ENCODE measurements at places on chromosomes 6 and 20. TPM values are rescaled to one million over a fixed set of nuclear protein-coding genes. Genes with fewer than 3 reads are reported as not detected.

The BMP6 gene
- not detected for total RNA-seq

The MYH7B gene
- 0.30 TPM for total RNA-seq

The FAM184A gene
- 0.56 TPM for total RNA-seq

The GABRR1 gene
- total RNA-seq: not detected

The GMPR gene
- 11.5 TPM for total RNA-seq

The FAM83D gene
- total RNA-seq: 4.8 TPM

The PRDM13 gene
- not detected for total RNA-seq

The RNF182 gene
- total RNA-seq: 5.3 TPM

The COL9A3 gene
- total RNA-seq: 11.3 TPM

DNA sequence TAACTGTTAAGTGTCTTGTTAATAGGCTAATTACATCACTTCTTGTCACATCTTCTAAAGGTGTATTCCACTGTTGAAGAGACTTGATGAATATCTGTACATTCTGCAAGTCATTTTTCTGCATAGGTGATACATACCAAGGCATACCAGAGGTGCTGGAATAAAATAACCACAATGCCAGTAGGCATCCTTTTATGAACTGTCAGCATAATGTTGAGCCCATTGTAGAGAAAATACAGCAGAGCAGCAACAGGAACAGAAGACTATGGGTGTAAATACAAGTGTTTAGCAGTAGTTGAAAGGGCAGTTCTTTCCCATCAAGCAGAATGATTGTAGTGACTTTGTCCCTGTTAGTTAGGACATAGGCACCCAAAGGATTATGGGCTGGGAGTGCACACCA is 44.4 kb upstream of the ZNF337 start:
- no peaks in the 10 kb centered on the region for H3K36me3 ChIP-seq
- no peaks in the 10 kb centered on the region for H3K4me1 ChIP-seq
- DNase-seq: no peak
- H3K4me3 ChIP-seq: no peak overlapping the region

GRCh38 chr6:5439749-5440148 is 178.4 kb downstream of the FARS2 start:
- peak overlapping the region; percentile 9 for H3K27ac ChIP-seq
- H3K36me3 ChIP-seq: peaks cover 1% of the 10 kb centered on the region
- no peaks in the 10 kb centered on the region for H3K27me3 ChIP-seq

DNA sequence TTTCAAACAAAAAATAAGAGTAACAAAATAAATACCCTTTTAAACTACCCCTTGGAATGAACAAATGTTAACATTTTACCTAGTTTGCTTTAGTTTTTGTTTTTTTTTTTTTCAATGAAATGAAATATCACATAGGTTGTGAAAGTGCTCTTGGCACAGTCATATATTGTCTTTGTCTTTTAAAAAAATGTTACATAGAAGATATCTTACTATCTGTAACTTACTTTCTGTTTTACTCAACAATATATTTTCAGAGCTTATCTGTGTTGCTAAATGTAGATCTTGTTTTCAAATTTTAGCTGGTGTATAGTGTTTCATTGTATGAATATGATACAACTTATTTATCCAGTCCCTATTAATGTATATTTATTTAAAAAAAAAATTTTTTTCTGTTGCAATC is 8.6 kb downstream of the CEP57L1 start:
- H3K4me3 ChIP-seq: no peak overlapping the region
- no peak for DNase-seq
- H3K27ac ChIP-seq: no peak overlapping the region
- no peaks in the 10 kb centered on the region for H3K27me3 ChIP-seq
- H3K4me1 ChIP-seq: no peaks in the 10 kb centered on the region

GRCh38 chr20:62765021-62765420 is 31.3 kb upstream of the MRGBP start:
- H3K36me3 ChIP-seq: no peaks in the 10 kb centered on the region
- H3K4me1 ChIP-seq: peaks cover 10% of the 10 kb centered on the region
- no peak overlapping the region for H3K4me3 ChIP-seq
- no peak overlapping the region for H3K27ac ChIP-seq
- DNase-seq: no peak

- H3K36me3 ChIP-seq: no peaks in the 10 kb centered on the region
- H3K4me1 ChIP-seq: no peaks in the 10 kb centered on the region
- no peak overlapping the region for H3K27ac ChIP-seq
- no peak overlapping the region for H3K4me3 ChIP-seq
These were observed 43.8 kb upstream of the RSPO4 start for GRCh38 chr20:1045860-1046418.

DNA sequence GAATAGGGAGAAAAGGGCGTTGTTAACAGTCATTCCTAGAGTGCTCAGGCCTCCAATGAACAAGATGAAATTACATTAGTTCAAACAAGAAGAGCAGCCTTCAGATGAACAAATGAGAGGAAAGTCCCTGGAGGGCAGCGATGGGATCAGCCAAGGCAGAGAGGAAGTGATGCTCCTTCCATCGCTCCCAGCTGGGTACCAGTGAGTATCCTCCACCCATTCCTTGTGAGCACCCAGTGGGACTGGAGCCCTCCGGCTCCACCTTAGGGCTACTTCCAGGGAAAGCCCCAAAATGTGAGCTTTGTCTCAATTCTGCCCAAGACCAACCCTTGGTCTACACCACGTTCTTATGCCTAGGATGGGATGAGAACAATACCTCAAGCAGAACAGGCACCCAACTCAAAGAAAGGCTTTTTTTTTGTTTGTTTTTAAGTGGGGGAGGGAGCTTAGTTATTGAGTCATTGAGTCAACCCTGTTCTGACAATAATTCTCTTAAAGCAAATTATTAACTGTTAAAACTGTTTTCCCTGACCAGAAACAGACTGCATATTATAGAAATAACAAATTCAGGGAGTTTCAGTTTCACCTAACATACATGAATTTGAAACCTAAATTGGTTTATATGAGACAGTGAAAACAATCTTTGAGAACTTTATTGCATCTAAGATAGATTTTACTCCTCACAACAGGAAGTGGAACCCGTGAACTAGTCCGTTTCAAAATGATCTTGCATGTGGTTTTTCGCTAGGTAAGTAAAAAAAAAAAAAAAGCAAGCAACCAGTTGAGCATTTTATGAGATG is 106.9 kb downstream of the IPCEF1 start:
- DNase-seq: no peak
- H3K36me3 ChIP-seq: no peaks in the 10 kb centered on the region
- peaks cover 2% of the 10 kb centered on the region for H3K27me3 ChIP-seq
- H3K4me1 ChIP-seq: peaks cover 5% of the 10 kb centered on the region
- no peak overlapping the region for H3K27ac ChIP-seq

DNA sequence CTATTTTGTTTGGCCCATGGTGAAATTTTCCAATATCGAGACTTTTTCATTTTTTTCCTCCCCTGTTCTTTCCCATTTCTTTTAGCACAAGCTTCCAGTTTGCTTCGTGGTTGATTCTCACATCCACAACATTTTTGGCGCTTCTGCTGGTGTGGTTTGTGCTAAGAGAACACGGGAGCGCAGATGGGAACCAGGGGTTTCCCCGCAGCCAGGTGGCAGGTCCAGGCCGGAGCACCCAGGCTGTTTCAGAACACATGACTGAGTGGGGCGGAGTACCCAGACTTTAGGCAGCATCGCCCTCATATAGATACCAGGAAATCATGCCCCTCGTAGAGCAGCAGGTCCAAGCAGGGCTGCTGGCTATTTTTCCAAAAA is 58.0 kb downstream of the SYTL3 start:
- H3K4me3 ChIP-seq: peak overlapping the region; percentile 55
- peaks cover 36% of the 10 kb centered on the region for H3K4me1 ChIP-seq
- H3K36me3 ChIP-seq: no peaks in the 10 kb centered on the region
- DNase-seq: no peak

DNA sequence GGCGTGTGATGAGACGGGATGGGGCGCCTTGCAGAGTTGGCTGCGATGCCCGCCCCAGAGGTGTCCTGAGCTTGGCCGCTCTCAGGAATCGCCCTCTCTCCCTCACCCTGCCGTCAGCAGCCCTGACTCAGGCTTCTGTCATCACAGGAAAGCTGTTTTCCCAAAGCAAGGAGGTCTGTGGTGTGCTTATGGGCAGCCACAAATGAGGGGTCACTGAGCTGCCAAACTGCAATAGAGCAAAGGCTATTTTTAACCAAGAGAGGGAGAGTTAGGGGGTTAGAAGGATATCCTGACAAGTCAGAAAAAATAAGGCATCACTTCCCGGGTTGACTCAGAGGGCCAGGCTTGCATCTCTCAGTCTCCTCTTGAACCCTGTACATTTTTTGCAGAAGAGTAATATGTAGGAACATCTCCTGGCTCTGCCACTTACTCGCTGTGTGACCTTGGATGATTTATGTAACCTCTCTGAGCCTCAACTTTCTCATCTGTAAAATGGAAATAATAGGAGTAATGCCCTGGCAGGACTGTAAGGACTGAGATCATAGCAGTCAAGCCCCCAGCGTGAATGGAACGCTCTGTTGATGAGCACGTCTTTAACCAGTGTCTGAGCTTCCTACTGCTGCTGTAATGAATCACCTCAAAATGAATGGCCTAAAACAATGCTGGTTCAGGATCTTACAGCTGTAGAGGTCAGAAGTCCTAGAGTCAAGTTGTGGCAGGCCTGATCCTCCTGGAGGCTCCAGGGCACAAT is 181.9 kb downstream of the NFATC2 start:
- no peak for DNase-seq
- H3K4me3 ChIP-seq: no peak overlapping the region
- peaks cover 7% of the 10 kb centered on the region for H3K36me3 ChIP-seq
- H3K27me3 ChIP-seq: no peaks in the 10 kb centered on the region

- H3K36me3 ChIP-seq: no peaks in the 10 kb centered on the region
- H3K4me3 ChIP-seq: no peak overlapping the region
- peak overlapping the region; percentile 65 for H3K27ac ChIP-seq
- no peak for DNase-seq
- H3K27me3 ChIP-seq: no peaks in the 10 kb centered on the region
These were observed 239.2 kb downstream of the TPBG start for GRCh38 chr6:82602776-82603175.

DNA sequence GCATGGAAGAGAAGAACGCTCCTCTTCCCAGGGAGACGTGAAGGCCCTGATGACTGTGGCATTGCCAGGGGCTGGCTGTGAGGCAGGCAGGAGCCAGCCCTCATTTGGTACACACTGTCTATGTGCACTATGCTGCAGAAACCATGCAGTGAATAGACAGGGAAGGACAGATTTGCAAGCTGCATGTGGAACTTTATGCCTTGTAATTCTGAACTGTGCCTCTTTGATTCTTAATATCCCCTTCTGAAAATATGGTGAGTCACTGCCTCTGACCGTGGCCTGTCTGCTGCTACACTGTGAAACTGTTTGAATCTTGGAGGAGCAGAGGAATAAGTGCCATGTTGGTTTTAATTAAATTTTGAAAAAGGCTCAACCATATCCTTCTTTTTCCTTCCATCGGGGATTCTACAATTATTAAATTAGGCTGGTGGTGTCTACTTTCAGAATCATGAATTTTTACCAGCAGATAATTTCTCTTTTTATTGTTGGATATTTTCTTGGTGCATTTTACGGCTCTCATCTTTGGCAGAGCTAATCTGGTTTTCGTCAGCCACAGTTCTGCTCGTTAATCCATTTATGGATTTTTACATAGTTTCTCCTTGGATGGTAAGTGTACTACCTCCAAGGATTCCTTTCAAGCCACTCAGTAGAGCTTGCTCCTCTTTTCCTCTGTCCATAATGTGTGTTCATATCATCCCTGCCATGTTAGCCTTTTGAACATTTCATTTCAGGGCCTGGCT is 301.0 kb upstream of the SLC35B3 start:
- no peak overlapping the region for H3K4me3 ChIP-seq
- peaks cover 3% of the 10 kb centered on the region for H3K36me3 ChIP-seq
- peaks cover 17% of the 10 kb centered on the region for H3K4me1 ChIP-seq
- no peak for DNase-seq
- H3K27me3 ChIP-seq: no peaks in the 10 kb centered on the region

GRCh38 chr6:4611429-4612129 is 164.6 kb upstream of the CDYL start:
- no peak overlapping the region for H3K4me3 ChIP-seq
- no peak for DNase-seq
- peaks cover 5% of the 10 kb centered on the region for H3K36me3 ChIP-seq
- H3K27ac ChIP-seq: no peak overlapping the region
- H3K4me1 ChIP-seq: peaks cover 34% of the 10 kb centered on the region
- H3K27me3 ChIP-seq: peaks cover 4% of the 10 kb centered on the region

GRCh38 chr6:148203970-148204369 is 138.7 kb upstream of the SASH1 start:
- H3K4me3 ChIP-seq: no peak overlapping the region
- peaks cover 28% of the 10 kb centered on the region for H3K4me1 ChIP-seq
- H3K36me3 ChIP-seq: no peaks in the 10 kb centered on the region
- no peaks in the 10 kb centered on the region for H3K27me3 ChIP-seq

DNA sequence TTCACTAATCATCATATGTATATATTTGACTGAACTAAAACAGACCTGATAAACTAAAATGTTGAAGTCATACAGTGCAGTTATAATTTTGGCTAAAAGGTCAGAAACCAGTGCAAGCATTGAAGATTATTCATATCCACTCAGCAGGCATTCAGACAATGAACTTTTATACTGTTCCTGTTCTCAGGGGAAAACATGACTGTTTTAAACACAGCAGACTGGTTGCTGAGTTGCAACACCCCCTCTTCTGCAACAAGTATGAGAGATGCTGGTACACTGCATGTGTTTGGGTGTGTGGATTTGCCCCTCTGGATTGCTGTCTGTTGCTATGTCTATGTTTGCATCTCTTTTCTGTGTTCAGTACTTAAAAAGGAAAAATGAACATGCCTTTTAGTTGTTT is 206.8 kb downstream of the EYA4 start:
- DNase-seq: no peak
- no peaks in the 10 kb centered on the region for H3K27me3 ChIP-seq
- no peak overlapping the region for H3K27ac ChIP-seq
- H3K4me1 ChIP-seq: peaks cover 6% of the 10 kb centered on the region
- H3K36me3 ChIP-seq: no peaks in the 10 kb centered on the region

DNA sequence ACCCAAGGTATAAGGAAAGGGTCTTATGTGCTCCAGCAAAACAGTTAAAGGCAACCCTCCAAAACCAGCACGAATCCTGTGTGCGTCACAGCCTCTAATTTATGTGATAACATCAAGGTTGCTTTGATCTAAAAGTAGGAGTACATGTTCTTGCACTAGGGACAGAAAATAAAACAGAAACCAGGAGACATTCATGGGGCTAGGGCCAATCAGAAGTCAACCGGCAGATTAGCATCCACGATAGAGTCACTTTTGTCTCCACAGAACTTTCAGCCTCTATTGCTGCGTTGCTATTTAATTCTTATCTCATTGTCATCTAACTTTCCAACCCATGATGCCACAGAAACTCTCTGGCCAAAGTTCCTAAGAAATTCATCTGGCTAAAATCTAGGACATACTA is 178.8 kb upstream of the PTCHD4 start:
- DNase-seq: no peak
- no peak overlapping the region for H3K4me3 ChIP-seq
- no peak overlapping the region for H3K27ac ChIP-seq
- no peaks in the 10 kb centered on the region for H3K4me1 ChIP-seq
- H3K36me3 ChIP-seq: peaks cover 2% of the 10 kb centered on the region
- no peaks in the 10 kb centered on the region for H3K27me3 ChIP-seq

- peaks cover 48% of the 10 kb centered on the region for H3K27me3 ChIP-seq
- no peak overlapping the region for H3K4me3 ChIP-seq
- no peak for DNase-seq
- no peaks in the 10 kb centered on the region for H3K36me3 ChIP-seq
- no peak overlapping the region for H3K27ac ChIP-seq
These were observed 12.2 kb downstream of the HLA-DRB5 start for GRCh38 chr6:32517654-32518445.

- H3K4me1 ChIP-seq: peaks cover 10% of the 10 kb centered on the region
- H3K27me3 ChIP-seq: peaks cover 45% of the 10 kb centered on the region
- H3K27ac ChIP-seq: no peak overlapping the region
- peaks cover 6% of the 10 kb centered on the region for H3K36me3 ChIP-seq
These were observed 9.1 kb downstream of the ANKRD60 start for GRCh38 chr20:58219342-58219700.

- peaks cover 18% of the 10 kb centered on the region for H3K4me1 ChIP-seq
- no peaks in the 10 kb centered on the region for H3K36me3 ChIP-seq
- no peak overlapping the region for H3K27ac ChIP-seq
- H3K27me3 ChIP-seq: no peaks in the 10 kb centered on the region
These were observed 260.6 kb upstream of the SASH1 start for GRCh38 chr6:148082044-148082443.

Measured in chondrocyte (in vitro differentiated cells).